ENCODE measurements at places on chromosomes 2 and 18.

DNA sequence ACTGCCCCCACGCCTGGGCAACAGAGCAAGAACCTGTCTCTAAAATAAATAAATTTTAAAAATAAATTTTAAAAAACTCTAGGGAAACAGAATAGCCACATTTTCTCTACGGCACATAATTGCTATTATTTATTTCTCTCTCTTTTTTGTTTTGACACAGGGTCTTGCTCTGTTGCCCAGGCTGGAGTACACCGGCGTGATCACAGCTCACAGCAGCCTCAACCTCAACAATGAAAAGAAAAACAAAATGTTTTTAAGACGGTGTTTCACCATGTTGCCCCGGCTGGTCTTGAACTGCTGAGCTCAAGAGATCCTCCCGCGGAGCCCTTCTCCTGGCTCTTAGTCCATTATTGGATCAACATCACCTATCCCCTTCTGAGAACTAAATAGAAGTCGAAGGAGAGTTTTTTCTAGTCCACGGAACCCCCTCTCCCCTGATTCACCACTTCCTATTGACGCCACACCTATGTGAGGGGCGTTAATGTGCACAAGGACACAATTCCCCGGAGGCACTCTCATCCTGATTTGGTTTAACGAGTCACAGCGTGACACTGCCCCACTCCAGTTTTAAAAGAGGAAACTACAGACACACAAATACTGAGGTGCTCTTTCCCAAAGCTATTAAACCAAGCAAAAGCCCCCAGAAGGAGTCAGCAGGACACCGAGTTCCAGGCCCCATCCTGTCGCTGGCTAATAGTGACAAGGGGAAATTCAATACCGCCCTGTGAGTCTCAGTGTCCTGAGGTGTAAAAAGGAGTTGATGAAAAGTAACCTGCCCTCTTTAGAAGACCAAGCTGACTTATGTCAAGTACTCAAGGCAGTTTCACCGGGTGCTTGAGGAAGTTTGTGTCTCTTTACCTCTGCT lies 1.1 kb downstream of the NPC1 start:
- DNase-seq = no peak

DNA sequence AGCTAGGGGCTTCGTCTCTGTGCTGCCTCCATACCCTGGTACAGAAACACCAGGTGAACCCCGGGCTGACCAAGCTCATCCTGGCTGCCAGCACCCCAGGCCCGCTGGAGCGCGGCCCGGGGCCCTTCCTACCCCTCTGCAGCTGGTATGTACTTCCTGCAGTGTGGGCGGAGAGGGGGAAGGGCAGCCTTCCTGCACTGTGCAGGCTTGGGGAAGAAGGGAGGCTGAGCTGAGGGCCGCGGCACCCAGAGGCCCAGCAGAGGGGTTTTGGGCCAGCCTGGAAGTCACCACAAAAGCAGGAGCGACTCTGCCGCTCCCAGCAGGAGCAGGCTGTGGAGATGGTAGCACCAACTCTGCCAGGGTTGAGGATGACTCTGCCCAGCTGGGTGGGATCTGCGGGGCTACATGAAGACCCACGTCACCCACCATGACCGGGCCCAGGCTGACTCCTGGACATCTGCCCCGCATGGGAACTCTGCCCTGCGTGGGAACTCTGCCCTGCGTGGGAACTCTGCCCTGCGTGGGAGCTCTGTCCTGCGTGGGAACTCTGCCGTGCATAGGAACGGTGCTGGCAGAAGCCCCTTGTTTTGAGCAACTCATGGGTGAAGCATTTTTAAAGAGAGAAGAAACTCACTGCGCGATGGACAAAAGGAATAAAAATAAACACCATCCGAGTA lies 273.3 kb downstream of the NDUFA10 start:
- no peak for DNase-seq

DNA sequence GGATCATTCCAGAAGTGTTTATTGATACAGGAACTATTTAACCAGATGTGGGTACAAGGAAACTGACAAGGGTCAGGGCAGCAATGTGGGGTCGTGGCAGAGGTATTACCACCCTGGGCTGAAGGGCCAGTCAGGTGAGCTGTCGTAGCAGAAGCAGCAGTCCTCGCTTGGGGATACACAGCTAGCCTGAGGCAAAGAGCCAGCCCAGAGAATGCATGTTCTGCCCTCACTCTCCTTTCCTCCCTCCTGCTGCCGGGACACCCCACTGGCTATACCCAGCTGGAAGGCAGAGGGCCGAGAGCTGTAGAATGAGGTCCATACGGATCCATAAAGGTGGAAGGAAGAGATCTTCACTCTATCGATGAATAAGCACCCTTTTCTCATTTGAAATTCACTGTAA lies 32.2 kb upstream of the GBX2 start:
- no peak for DNase-seq

GRCh38 chr18:79637921-79638909 lies 41.4 kb upstream of the CTDP1 start:
- DNase-seq = no peak

- DNase-seq = no peak
Observed at GRCh38 chr2:71682341-71682740, 229.0 kb downstream of the DYSF start.

GRCh38 chr18:32577561-32577960 lies 106.9 kb upstream of the GAREM1 start:
- DNase-seq = no peak

DNA sequence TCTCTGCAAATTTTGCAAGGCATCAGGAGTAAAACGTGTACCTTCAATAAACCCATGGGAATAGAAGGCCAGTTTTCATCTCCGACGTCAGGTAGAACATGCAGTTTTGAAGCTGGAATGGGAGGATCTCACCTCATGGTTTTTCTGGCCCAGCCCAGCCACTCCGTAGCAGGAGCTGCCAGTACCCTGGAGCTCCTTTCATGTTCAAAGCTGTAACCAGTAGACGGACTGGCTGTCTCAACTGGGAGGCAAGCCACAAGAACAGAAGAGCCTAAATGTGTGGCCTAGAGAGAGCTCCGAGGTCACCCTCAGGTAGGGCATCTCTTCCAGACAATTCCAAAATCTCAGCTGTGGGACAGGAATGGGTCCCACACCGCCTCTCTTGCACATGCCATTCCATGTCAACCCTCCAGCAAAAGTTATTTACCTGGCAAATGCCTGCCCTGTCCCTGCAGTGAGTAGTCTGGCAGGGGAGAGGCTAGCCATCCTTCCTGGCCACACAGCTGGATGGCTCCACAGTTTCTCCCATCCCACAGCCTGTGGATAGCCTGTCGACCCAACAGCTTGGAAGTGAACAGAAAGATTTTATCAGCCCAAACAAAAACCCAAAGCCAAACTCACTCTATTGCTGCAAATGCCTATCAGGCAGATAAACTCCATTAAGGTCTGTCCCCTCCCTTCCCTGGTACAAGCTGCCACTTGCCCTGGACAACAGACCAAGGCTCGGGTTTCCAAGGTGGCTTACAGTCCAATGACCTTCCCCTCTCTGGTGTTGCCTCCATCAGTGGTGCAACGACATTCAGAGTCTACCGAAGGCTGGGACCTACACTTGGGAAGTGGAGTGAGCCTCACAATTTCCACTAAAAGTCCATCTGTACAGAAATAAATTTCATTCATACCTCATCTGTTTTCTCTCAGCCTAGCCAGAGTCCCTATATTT lies 27.8 kb downstream of the CRACDL start:
- no peak for DNase-seq

DNA sequence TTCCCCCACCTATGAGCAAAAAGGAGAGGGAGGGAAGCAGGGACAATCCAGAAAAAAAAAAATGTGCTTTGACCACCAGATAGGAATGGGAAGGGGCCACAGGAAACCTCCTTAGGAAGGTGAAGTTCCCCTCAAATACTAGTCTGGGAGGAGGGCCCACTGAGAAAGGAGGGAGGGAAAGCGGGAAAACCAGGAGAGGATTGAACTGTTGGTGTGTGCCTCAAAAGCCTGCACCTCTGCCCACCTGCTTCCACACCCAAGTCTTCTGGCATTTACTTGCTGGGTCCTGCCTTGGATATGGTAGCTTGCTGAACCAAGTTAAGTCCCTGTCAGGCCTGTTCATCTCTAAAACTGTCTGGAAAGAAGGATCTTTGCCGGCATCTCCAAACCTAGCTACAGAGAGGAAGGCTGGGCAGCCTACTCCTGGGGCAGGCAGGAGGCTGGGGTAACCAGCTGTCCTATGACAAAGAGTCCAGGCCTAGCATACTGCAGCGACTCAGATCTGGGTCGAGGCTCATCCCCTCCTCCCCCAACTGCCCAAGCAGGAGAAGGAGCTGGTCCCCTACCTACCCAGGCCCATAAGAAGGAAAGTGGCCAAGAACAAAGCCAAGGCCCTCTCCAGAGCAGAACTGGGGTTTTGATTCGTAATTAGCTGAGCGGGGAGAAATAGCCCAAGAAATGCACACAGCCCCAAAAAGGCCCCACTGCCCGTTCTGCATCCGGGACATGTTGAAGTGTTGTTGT lies 3.0 kb downstream of the EN1 start:
- no peak for DNase-seq

GRCh38 chr2:46015671-46016070 lies 281.5 kb upstream of the EPAS1 start:
- no peak for DNase-seq

- DNase-seq = no peak
Observed at GRCh38 chr2:168796583-168797285, 5.7 kb upstream of the NOSTRIN start.

- DNase-seq = no peak
Observed at GRCh38 chr18:69215161-69215560, 185.5 kb upstream of the DOK6 start.

- no peak for DNase-seq
Observed at GRCh38 chr2:16626497-16626896, 39.1 kb downstream of the CYRIA start.

- no peak for DNase-seq
Observed at GRCh38 chr2:64939332-64939917, 49.8 kb upstream of the SLC1A4 start.

DNA sequence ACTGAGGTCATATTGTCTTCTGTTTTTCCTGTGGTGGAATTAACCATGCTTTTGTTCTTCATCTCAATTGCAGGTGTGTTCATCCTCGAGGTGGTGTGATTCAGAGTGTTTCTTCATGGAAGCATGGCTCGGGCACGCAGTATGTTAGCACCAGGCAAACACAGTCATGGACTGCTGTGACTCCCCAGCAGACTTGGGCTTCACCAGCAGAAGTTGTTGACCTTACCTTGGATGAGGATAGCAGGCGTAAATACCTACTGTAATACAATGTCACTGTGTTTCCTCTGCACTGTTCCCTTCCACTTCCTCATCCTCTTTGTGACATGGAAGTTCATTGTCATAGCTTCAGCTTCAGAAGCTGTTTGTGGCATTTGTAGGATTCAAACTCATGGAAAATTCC lies 158.7 kb downstream of the HAUS1 start:
- no peak for DNase-seq

GRCh38 chr2:10977621-10978020 lies 65.9 kb downstream of the KCNF1 start:
- DNase-seq = no peak

DNA sequence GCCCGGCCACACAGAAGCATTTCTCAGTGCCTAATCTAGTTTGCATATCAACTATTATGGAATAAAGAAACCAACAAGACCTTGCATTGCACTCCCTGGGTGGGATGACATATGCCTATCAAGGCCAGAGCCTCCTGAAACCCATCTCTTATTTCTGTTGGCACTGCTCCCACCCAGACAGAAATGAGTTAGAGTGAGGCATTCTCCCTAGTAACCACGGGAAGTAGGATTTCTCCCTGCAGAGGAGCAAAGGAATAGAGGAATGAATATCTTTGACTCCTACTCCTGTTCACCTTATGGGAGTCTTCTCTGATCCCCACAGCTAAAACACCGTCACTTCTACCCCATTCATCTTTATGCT lies 24.2 kb upstream of the SCYGR1 start:
- DNase-seq = no peak

GRCh38 chr2:204982303-204982702 lies 437.0 kb downstream of the PARD3B start:
- no peak for DNase-seq

DNA sequence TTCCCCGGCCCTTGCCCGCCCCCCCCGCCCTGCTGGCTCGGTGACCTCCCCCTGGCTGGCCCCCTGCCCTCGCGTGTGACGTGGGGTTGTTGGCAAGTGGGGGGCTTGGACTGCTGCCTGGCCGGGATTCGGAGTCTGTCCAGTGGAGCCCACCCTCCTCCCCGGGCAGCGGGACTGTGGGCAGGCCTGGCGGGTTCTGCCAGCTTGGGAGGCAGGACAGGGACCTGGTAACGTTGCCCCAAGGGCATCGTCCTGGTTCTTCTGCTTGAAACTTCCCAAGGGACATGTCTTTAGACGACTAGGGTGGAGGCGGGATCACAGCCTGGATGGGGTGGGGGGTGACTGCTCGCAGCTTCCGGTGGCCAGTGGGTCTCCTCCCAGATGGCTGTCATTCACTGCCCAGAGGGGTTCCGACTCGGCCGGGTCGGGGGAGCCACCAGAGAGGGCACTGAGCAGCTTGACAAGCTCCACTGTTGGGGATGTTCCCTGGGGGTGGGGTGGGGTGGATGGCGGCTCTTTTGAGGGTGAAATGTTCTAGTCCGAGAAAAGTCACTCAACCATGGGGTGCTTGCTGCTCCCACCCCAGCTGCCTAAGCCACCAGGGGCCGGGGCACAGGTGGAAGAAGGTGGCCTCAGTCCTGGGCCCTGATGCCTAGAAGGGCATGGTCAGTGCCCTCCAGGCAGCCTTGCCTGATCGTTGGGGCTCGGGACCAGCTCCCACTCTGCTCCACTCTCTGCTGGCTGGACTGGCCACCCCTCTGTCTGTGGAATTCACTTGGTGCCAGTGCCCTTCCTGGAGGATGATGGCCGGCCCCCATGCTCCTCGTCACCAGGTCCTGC lies 4.3 kb upstream of the HS6ST1 start:
- no peak for DNase-seq

GRCh38 chr2:25650256-25650655 lies 23.1 kb downstream of the DTNB start:
- no peak for DNase-seq

- no peak for DNase-seq
Observed at GRCh38 chr2:82796132-82796531, 1662.9 kb downstream of the SUCLG1 start.

GRCh38 chr2:11738589-11739436 lies 7.6 kb upstream of the LPIN1 start:
- no peak for DNase-seq

- DNase-seq = no peak
Observed at GRCh38 chr2:239629926-239630617, 229.3 kb upstream of the HDAC4 start.

- peak; percentile 11 for DNase-seq
Observed at GRCh38 chr18:58862851-58863538, 1.7 kb upstream of the ZNF532 start.

All from T-helper 17 cell (primary cell).